ENCODE measurements at places on chromosomes 11 and 22.
A peak's percentile ranks its signal among the peaks of the same experiment; 100 is the strongest.

DNA sequence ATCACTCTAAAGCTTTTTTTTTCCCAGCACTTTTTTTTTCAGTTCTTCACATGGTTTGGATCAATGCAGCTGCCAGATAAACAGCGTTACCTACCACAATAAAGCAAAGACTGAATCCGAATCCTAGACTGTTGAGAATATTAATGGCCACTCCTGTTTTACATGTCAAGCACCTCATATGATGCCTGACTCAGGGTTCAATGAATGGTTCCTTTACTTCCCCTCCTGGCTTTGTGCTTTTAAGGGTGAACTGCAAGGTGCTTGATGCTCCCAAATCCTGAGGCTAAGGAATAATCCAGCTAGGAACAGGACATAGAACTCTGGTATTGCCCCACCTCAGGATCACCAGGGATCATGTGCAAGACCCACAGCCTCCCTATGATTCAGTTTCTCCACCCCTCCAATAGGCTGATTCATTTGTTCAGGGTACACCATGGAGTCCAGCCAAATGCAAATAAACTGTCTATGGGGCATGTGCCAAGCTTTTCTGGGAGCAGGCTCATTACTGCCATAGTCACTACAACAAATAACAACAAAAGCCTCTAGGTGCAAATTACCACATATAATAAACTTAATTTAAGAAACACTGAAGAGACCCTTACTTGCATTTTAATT is 104.3 kb downstream of the GAB2 start:
- peak; percentile 87 for DNase-seq

DNA sequence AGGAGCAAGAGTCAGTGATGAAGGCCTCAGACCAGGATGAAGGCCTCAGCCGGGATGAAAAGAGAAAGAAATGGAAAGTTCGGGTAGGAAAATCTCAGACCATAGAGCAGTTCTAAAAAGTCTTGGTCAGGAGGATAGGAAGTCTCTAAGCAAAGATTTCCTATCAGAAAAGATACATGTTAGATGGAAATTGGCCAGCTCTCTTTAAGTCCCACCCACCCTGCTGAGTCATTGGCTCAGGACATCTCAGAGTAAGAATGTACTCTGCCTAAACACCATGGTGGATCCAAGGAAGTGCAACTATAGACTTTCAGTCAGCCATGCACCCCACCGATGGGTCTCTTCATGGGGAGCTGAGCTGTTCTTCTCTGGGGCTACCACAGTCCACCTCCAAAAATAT is 4.4 kb downstream of the OR8B3 start:
- DNase-seq: peak; percentile 30

DNA sequence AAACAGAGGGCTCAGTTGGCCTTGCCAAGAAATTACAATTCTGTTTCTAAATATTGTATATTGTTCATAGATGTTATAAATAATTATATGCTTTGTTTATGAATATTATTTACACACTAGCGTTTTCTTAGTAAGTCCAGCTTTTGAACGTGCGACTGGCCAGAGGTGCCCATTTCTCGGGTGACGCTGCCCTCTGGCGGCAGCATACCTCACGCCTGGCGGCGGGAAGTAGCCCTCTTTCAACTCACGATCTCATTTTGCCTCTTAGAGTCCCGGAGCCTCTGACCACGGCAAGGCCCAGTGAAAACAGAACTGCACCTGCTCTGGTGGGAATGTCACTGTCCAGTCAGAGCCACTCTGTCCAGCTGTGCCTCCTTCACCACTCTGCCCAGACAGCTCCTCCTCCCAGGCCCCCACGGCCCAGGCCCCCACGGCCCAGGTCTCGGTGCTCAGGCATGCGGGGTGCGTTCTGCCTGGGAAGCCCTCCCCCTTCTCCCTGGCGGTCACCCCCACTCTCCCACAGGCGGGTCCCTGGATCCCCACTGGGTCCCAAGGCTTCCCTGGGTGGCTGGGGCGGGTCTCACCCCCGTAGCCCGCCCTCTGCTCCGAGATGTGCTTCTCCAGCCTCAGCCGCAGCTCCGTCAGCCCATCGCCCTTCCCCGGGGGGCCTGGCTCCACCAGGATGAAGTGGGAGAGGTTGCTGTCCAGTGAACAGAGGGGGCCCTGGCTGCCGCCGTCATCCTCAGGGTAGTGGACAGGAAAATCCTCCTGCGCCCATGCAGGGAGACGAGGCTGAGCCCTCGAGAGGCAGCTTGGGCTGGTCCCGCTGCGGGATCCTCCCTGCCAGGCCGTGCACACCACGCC is 19.3 kb downstream of the TSSC4 start:
- DNase-seq: peak; percentile 76

- DNase-seq: peak; percentile 46
Measured at GRCh38 chr11:19934828-19935259, 222.2 kb downstream of the NAV2 start.

DNA sequence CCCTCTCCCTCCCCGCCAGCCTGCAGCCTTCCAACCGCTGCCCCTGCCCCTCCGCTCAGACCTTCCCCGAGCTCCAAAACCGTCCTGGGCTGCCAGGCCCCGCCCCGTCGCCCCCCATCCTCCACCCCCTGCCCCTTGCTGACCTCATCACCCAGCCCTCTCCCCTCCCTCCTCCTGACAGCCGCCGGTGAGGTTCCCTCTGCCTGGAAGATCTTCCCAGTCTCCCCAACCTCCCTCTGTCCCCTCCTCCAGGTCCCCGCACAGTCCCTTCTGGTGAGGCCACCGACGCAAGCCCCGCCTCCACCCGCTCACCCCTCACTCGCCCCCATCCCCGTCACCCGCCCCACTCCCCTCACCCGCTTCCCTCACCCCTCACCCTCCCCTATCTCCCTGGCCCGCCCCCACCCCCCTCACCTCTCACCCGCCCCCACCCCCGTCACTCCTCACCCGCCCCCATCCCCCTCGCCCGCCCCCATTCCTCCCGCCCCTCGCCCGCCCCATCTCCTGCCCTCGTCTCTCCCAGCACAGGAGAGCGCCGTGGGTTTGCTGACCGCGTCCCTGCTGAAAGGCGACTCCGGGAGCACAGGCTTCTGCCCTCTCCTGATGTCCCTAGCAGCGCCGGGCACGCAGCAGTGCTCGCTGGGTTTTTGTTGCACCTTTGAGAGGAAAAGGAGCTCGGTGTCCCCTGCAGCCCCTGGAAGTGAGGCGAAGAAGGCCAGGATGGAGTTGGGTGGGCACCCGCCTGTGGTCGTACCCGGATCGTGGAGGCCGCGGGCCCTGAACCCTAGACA is 16.4 kb upstream of the UPK3A start:
- no peak for DNase-seq

DNA sequence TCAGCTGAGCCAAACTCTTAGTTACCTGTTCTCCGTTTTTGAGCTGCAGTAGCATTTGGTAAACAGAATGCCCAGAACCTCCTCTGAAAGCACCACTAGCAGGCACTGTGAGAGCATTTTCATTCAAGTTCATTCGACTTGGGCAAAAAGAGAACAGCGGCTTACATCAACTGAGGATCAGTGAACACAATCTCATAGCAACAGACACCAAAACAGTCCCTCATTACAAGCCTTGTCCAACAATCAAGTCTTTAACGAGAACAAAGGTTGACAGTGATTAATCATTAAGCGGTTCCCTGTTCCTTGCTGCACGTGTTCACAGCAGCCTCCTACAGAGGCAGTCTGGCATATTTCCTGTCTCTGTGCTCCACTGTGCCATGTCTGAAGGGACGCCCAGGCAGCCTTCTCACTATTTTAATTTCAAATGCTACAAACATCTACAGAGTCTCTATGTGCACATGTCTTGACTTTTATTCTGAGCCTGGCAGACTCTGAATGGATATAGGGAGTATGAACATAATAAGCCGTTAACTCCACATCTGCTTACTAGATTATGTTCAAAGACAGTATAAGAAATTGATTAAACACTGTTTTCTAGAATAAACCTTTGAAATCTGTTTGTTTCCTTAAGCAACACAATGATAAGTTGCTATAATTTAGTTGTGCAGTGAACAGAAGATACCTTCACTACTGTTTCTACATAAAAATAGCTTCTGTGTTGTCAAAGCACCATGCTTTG is 88.3 kb upstream of the MTMR2 start:
- DNase-seq: peak; percentile 70

DNA sequence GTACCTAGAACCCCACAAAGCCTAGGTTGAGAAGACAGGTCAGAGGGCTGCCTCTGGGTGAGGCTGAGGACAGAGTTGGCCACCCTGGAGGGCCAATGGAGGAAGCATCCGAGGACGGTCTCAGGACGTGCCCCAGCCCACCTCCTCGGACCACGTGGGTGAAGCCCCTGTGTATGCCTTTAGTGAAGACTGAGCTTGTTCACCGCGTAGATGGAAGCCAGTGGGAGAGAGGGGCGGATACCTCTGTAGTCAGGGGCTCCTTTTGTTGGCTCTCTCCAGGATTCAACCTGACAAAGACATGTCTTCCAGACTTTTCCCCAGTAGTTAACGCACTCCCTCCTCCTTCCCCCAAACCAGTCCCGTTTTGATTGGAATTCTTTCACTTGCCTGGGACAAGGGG is 110.7 kb downstream of the ZBTB16 start:
- DNase-seq: no peak

DNA sequence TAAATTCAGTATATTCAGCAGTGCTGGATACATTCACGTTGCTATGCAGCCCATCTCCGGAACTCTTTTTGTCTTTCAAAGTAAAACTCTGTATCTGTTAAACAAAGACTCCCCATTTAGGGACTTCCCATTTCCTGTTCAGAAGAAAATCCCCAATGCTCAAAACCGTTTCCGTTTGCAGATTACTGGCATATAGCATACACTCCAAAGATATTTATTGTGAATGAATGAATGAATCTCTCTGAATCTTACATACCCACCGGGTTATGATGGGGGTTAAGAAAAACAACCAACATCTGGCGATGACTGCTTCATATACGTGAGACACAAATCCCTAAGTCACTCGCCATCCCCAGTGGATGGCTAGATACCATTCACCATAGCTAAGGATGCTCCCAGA is 1.6 kb downstream of the THY1 start:
- DNase-seq: no peak

DNA sequence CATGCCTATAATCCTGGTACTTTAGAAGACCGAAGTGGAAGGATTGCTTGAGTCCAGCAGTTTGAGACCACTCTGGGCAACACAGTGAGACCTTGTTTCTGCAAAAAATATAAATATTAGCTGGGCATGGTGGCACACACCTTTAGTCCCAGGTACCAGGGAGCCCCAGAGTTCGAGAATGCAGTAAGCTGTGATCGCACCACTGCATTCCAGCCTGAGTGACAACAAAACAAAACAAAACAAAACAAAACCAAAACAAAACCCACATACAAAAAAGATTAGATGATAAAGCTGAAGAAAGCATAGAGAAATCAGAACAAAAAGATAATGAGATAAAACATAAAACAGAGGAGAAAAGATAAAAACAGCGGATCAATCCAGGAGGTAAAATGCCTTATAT is 62.1 kb downstream of the TCF20 start:
- no peak for DNase-seq

DNA sequence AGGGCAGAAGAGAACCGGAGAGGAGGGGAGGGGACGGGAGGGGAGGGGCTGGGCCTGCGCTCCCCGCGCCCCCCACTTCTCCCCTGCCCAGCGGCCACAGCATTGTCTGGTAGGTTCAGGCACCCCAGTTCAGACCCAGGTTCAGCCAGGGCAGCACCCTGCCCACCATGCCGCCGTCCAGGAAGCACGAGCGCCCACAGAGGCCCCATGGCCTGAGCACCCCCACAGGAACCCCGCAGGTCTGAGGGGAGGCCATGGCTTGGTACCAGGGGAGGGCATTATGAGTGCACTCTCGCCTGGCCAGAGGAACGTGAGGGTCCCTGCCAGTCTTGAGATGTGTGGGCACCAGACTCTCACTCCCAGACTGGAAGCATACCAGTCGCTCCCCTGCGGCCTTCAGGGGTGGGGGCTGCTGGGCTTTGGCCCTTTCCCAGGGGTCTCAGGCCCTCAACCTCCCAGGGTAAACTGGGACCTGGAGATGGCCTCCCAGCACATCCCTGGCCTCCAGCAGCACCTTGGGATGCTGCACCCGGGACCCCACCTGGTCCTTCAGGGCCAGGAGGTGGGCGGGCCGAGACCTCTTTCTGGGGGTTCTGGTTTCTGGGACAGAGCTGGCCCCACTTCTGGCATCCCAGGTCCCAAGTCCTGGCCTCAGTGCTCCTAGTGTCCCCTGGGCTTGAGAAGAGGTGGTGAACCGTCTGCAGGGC is 597 bp upstream of the PLXNB2 start:
- no peak for DNase-seq

DNA sequence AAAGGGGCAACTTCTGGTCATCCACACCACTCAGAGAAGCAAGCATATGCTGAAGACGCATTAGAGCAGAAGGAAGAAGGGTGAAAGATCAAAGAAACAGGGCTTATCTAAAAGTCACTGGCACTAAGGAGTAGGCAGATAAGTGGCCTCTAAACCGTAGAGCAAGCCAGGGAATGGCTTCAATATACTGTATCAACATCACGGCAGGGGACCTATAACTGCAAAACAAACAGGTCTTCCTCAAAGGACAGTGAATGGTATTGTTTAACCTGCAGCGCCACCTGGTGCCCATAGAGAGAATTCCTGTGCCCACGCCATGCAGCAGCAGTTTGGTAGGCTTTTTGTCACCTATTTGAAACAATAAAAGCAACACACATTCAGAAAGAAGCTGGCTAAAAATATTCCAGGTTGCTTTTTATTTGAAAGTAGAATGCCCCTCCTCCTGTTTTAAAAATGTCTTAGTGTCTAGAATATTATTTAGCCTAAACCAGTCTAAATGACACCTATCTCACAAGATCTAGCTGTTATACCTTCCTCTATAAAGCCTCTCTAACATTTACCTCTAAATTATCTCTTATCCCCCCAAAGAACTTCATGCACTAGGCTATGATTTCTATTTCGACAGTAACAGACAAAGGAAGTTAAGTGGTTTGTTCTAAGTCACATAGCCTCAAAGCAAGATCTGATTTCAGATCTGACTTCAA is 21.8 kb downstream of the SNX19 start:
- DNase-seq: peak; percentile 71

DNA sequence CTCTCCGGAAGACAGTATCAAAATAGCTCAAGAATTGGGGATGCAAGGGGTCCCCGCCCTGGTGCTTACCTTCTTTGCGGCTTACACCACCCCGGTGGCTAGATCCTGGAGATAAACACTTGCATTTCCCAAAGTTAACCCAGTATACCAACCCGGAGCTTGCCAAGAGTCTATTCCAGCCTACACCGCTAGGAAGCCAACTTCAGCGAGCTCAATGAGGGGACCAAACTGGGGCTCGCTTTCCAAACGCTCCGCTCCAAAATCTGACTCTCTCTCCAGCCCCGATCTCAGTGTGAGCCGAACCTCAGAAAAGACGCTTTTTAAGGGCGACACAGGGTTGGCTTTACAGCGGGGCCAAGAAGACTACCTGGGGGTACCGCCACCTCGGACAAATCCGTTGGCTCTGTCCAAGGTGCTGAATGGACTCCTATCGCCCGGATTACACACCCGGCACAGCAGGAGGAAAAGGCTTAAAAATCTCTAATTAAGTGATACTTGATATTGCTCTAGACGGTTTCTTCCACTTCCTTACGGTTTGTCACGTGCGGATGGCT is 20.1 kb upstream of the BDNF start:
- DNase-seq: peak; percentile 75

GRCh38 chr11:127223026-127223425 is 222.5 kb upstream of the KIRREL3 start:
- no peak for DNase-seq

Data from epithelial cell of esophagus (primary cell).